ENCODE measurements at places on chromosomes 6 and 20.

- no peak for DNase-seq
These were observed 217.5 kb downstream of the TINAG start for GRCh38 chr6:54525731-54526130.

DNA sequence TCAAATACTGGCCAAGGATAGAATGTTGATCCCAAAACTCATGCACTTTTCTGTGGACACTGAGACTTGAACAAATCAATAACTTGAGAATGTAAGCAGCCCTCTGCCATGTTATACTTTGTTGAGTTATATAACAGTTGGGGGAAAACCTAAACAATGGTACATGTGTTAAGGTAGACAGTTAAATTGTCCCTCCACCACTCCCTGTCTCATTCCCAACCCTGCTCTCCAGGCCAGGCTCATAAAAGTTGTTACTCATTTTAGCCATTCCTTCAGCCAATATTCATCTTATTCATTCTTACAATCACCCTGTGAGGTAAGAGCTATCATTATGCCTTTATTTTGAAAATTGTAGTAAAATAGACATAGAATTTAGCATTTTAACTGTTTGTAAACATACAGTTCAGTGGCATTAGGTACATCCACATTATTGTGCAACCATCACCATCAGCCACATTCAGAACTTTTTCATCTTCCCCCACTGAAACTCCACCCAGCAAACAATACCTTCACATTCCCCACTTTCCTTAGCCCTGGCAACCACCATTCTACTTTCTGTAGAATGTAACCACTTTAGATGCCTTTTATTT, 38.2 kb upstream of the IER3 start:
- DNase-seq: no peak

DNA sequence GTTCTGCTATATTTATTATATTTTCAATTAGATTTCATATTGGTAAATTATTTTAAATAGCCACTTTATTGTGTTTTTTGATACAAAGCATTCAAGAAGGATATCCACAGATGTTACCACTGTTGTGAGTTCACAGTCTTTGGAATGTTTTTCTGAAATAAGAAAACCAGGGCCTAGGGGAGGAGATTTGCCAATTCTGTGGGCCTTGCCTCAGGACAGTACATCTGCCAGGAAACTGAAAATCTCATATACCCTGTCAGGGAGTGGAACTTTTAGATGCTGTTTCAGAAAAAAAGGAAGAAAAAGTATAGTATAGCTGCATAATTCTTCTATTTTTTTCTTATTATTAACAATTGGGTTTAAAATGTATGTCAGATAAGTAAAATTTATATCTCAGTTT, 995.9 kb upstream of the ADGRB3 start:
- DNase-seq: no peak

DNA sequence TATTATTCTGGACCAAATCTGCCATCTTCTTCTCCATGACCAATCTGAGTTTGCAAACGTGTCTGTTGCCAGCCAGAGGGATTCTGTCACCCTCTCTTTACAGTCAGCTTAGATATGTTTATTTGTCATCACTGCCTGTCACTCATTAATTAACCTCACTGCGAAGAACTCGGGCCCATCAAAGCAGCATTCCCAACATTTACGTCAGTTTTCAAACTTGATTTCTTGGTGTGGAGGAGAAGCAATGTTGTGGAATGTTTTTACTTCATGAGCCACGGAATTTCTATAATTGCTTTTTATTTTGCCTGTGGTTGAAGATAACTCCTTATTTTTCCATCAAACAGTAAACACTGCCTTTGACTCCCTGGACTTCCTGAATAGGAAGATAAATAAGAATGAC, 91.8 kb upstream of the CNKSR3 start:
- no peak for DNase-seq

GRCh38 chr6:36955671-36956445, 1.3 kb downstream of the PI16 start:
- no peak for DNase-seq

GRCh38 chr20:12949429-12949980, 59.3 kb upstream of the SPTLC3 start:
- DNase-seq: no peak
